ENCODE measurements at places on chromosomes 1 and 21.
A peak's percentile ranks its signal among the peaks of the same experiment; 100 is the strongest.

- peak; percentile 63 for DNase-seq
Observed at GRCh38 chr1:197614916-197615692, 160.2 kb downstream of the DENND1B start.

- DNase-seq = no peak
Observed at GRCh38 chr1:79262745-79263258, 256.3 kb upstream of the ADGRL4 start.

DNA sequence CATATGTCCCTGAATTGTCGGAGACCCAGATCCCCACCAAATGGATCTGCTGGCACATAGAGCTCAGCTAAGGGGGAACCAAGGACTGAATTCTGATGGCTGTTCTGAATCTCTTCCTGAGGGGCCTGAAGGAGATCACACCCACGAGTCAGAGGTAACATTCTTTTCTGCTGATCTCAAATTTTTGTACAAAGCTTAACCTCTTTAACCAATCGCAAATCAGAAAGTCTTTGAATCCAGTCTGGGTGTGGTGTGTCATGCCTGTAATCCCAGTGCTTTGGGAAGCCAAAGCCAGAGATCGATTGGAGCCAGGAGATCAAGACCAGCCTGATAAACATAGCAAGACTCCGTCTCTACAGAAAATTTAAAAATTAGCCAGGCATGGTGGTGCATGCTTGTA lies 62.8 kb upstream of the PRRC2C start:
- DNase-seq = no peak

- DNase-seq = no peak
Observed at GRCh38 chr21:43348170-43348766, 78.7 kb downstream of the SIK1 start.

DNA sequence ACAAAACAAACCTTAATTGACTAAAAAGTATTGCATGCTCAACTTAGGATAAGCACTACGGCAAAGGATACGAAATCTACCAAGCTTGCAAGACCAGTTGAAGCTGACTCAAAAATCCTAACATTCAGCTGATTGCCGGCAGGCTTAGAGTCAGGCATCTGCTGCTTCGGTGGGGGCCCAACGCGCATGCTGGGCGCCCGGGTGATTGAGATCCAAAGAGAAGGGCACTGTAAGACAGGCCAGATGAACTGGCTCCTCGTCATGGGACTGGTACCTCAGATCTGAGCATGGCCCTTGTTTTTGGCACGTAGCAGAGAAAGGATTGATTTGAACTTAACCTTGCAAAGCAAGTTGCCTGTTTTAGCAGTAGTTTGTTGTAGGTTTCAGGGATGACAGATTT lies 86.6 kb downstream of the PRDM2 start:
- DNase-seq = no peak

DNA sequence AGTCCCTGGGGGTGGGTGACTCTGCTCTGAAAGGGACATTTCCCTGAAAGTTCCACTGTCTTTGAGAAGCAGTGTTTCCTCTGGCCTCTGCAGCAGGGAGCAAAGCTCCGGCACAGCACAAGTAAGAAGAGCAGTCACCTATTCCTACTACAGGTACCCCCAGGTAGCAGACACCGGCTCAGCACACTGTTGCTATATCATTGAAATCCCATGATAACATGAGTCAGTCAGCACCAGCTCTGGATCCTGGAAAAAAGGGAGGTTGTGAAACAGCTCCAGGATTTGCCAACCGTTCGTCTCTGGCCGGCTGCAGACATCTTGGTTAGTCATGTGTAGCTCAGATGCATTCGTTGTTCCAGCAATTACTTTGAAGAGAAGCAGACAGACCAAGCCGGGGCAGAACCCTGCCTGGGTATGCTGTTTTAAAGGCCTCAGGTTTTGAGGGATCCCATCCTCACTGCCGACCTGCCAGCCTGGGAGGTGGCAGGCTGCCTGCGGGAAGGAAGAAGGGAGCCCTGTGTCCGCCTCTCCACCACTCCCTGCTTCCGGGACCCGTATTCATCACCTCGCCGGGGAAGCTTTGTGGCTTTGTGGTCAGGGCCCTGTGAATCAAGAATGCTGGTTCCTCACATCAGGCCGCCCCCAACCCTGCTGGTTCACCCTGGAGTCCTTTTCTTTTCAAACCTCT lies 139.2 kb downstream of the CLIC6 start:
- DNase-seq = no peak

GRCh38 chr21:45556302-45556644 lies 14.0 kb upstream of the SLC19A1 start:
- DNase-seq = no peak

DNA sequence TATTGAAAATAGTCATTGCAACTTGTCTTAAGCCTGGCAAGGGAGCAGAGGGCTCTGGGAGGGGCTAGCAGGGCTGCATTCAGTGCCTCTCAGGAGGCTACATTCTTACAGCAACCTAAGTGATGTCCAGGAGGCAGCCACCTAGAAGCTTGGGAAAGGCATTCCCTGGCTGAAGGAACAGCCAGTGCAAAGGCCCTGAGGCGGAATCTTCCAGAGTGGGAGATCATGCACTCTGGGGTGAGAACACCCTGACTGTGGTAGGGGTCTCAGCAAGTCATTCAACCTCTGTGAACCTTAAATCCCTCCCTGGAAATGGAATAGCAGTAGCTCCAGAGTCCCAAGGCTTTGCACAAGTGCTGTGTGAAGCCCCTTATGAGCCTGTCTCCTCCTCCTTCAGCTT lies 84.1 kb downstream of the TAS1R2 start:
- no peak for DNase-seq

DNA sequence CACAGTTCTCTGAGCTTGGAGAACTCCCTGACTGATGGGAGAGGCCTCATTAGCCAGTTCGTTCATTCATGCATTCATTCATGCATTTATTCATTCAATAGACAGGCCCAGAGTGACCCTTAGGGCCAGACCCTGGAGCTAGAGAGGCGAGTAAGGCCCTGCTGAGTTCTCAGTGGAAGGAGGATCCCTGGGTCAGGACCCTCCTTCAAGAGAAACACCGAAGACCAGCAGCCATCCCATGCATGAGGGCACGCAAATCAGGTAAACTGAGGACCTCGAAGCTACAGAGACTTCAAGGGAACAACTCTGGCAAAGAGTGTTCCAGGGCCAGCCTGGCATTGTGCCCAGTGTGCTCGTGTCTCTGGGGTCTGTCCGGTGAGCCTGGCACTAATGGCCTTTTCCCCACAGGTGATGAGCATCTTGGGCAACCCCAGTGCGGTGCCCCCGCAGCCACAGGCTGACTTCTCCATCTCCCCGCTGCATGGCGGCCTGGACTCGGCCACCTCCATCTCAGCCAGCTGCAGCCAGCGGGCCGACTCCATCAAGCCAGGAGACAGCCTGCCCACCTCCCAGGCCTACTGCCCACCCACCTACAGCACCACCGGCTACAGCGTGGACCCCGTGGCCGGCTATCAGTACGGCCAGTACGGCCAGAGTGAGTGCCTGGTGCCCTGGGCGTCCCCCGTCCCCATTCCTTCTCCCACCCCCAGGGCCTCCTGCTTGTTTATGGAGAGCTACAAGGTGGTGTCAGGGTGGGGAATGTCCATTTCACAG lies 104.8 kb downstream of the PAX7 start:
- DNase-seq = no peak

DNA sequence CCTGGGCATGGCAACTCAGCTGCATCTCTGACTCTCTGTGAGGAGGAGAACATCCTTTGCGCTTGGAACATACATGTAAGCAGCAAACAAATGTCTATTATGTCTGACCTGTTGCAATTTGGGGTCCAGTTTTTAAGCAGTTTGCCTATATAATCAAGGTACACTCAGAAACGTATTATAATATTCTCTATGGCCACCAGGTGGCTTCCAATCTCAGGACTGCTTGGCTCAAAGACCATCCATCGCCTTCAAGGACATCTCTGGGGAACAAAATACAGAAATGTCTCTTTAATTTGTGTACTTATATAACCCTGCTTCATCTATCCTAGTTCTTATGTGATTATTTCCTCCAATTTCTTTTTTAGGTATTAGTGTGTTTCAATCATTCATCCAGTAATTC lies 227.2 kb downstream of the OLFM3 start:
- DNase-seq = peak; percentile 59

GRCh38 chr1:74771913-74772515 lies 39.1 kb downstream of the TYW3 start:
- peak; percentile 55 for DNase-seq

- DNase-seq = no peak
Observed at GRCh38 chr21:33281096-33281652, 15.0 kb downstream of the IL10RB start.

DNA sequence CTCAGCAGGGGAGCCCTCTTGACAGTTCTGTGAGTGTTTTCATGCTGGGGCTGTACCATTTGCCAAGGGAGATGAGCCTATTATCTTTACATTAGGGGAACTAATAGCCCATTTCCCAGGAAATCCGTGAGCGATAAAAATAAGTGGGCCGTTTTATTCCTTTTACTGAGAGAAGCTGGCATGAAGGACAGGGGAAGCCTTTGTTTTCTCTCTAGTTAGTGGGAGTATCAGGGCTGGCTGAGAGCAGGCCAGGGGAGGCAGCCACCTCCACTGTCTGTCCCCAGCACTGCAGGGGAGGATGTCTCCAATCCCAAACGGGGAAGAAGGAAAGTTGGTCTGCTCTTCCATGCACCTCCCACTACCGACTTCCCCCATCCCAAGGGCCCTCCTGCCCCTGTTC lies 2.5 kb downstream of the UBL4B start:
- no peak for DNase-seq

GRCh38 chr21:41977034-41977950 lies 23.5 kb upstream of the C2CD2 start:
- no peak for DNase-seq

DNA sequence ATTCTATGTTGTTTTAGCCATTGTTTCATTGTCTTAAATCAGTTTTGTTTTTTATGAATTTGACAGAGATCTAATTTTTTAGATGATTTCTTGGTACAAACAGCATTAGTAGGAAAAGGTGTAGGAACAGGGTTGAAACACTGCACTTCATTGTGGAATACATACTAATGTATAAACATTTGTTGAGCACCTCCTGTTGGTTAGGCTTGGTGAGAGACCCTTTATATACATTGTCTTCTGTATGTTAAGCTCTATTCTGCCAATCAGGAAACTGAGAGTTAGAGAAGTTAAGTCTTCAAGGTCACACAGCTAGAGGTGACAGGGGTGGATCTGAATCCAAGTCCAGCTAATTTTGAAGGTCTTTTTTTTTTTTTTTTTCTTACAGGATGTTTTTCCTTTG lies 192.7 kb downstream of the VPS13D start:
- DNase-seq = no peak

- no peak for DNase-seq
Observed at GRCh38 chr21:25149022-25149421, 458.3 kb downstream of the MRPL39 start.

DNA sequence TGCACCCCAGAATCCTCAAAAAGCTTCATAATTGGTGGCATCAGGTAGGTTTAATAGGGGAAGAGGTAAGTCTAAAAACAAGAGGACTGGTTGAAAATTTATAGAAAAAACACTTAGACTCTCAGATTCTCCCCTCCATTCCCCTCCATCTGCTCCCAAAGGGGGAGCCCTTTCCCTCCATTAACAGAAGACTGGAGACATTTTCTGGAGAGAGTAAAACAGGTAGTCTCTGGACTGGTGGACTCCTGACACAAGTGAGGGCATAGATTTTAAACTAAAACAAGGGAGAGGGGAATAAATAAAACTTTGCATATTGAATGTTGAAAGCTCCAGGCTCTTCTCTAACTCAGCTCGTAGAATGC lies 54.0 kb upstream of the IPO9 start:
- no peak for DNase-seq

GRCh38 chr21:42513151-42513984 lies at the start of gene SLC37A1:
Gene SLC37A1 (plus strand): TSS chr21:42513852. CDS start chr21:42518455, 4,603 bp downstream.
- no peak for DNase-seq
